Stimulated activated CD4-positive, alpha-beta T cell treated with anti-CD3 and anti-CD28 coated beads, Interleukin-1b, Interleukin-23, amount 100 ng/mL, for 4 hours (primary cell): ENCODE measurements at places on chromosomes 4 and X.
A peak's percentile ranks its signal among the peaks of the same experiment; 100 is the strongest.

- DNase-seq: no peak
Observed at GRCh38 chr4:180150818-180151217, 2092.4 kb upstream of the TENM3 start.

GRCh38 chr4:13384055-13384454 lies 100.1 kb downstream of the RAB28 start:
- no peak for DNase-seq

GRCh38 chr4:84167093-84167492 lies 332.0 kb downstream of the NKX6-1 start:
- no peak for DNase-seq

GRCh38 chr4:23686169-23686897 lies 203.5 kb downstream of the PPARGC1A start:
- no peak for DNase-seq

GRCh38 chr4:4673070-4673469 lies 131.2 kb upstream of the STX18 start:
- DNase-seq: no peak

- no peak for DNase-seq
Observed at GRCh38 chr4:2963966-2964471, 648 bp downstream of the GRK4 start.

GRCh38 chr4:41715155-41715554 lies 33.4 kb downstream of the PHOX2B start:
- DNase-seq: no peak

- no peak for DNase-seq
Observed at GRCh38 chr4:111556851-111557250, 588.4 kb upstream of the FAM241A start.

GRCh38 chr4:88318751-88319350 lies 34.5 kb upstream of the PPM1K start:
- no peak for DNase-seq

- no peak for DNase-seq
Observed at GRCh38 chr4:107718351-107718965, 1.6 kb downstream of the PAPSS1 start.

- no peak for DNase-seq
Observed at GRCh38 chr4:11408233-11408967, 20.3 kb downstream of the HS3ST1 start.

- no peak for DNase-seq
Observed at GRCh38 chr4:115107411-115107810, 6.0 kb downstream of the NDST4 start.

- no peak for DNase-seq
Observed at GRCh38 chrX:35104626-35105025, 162.0 kb downstream of the FAM47B start.

GRCh38 chr4:185722029-185722316 lies 90.0 kb downstream of the SORBS2 start:
- DNase-seq: no peak

GRCh38 chrX:67351411-67351810 lies 192.4 kb upstream of the AR start:
- no peak for DNase-seq

- DNase-seq: no peak
Observed at GRCh38 chr4:173243321-173243720, 74.7 kb downstream of the GALNT7 start.

DNA sequence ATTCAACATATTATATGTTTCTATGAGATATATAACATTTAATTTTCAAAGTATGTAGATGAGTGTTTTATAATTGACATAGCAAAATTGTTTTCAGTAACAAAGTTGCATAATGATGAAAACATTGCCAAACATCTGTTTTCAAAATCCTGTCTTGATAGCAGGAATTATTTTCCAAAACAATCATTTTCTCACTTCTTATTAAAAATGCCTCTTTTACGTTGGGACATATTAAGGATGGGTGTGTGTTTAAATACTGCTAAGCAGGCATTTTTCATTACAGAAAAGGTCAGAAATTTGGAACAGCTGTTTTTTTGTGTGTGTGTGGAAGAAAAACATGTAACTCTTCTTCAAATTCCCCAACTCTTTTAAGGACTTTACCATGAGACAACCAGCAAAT lies 452.0 kb downstream of the SPRY1 start:
- no peak for DNase-seq

- peak; percentile 60 for DNase-seq
Observed at GRCh38 chr4:15003401-15003890, 1.2 kb downstream of the CPEB2 start.

DNA sequence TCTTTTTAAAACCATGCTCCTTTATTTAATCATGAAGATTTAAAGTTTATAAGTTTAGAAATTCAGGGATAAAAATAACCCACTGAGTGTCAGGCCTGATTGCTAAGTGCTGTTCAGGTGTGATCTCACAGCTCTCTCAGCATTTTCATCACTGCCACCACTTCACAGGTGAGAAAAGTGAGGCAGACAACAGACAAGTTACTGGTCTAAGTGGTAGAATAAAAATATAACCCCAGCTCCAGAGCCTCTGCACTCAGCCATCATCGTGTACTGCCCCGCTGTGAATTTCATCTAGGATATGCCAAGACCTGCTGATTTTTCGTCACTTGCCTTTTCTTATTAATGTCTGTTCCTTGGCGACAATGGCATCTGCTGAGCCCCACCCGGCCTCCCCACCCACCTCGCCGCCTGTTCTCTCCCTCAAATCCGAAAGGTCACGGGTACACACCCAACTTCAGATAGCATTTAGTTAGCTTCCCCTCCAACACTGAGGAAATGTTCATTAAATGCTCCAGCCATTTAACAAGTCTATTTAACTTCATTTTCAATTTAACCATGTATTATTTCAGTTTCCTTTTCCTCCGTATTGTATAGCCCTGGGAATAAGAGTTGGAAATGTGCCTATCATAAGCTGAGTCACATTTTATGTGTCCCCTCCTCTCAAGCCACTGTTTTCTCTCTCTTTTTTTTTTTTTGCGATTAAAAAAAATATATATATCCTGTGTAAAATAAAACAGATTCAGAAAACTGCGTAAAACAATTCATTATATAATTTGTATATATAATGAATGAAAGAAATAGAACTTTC lies 236.5 kb downstream of the CBR4 start:
- DNase-seq: no peak

DNA sequence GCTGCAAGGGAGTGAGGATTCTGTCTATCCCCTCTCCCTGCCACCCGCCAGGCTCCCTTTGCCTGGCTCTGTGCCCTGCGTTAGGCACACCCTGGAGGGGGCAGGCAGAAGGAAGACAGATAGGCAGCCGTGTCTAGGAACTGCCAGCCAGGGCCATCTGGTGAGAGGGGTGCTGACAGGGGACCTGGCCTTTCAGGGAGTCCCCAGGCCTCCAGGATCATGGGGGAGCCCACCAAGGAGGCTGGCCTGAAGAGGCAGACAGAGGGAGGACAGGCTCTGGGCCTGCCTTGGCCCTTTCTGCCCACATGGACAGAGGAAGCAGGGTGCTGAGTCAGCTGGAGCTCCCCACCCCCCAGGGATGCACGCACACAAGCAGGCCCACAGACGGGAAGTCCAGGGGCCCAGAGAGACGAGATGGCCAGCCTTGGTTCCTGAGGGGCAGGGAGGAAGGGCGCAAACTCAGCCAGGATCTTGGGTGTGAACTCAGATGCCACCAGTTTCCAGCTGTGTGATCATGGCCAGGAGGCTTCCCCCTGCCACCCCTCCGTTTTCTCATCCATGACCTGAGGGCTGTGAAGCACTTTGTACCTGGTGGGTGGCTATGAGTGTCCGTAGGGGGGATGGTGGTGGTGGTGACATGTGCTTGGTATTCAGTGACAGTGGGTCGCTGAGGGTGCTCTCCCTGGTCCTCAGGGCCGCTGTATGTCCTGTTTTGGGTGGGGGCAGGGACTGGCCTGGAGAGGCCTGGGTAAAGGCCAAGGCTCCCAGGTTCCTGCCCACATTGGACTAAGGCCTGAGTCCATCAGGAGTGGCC lies 1.8 kb downstream of the SH3BP2 start:
- no peak for DNase-seq

GRCh38 chr4:98864560-98864959 lies 64.4 kb downstream of the EIF4E start:
- no peak for DNase-seq
